ENCODE measurements at places on chromosomes 4 and X.
A peak's percentile ranks its signal among the peaks of the same experiment; 100 is the strongest.

GRCh38 chr4:119835613-119835910, 207.0 kb upstream of the PDE5A start:
- DNase-seq: peak; percentile 19

GRCh38 chrX:49238735-49239134, 3.5 kb downstream of the CCDC22 start:
- DNase-seq: no peak

DNA sequence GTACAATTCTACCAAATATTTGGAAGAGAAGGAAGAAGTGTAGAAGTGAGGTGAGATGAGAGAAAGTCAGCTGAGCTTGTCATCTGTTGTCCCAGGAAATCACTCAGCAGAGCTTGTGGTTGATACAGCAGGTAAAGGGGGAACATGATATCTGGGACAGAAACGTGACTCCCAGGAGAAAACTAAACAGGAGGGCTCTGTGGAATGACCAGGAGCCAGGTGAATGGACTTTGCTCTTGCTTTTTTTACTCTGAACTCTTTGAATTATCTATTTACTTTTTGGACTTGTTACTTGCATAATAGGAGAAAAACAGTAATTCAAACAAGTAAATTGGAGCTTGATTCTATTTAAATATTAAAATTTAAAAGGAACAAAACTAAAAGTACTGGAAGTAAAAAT, 555.6 kb upstream of the FRG1 start:
- no peak for DNase-seq

GRCh38 chrX:109537324-109537665, 651 bp downstream of the NXT2 start:
- DNase-seq: no peak

DNA sequence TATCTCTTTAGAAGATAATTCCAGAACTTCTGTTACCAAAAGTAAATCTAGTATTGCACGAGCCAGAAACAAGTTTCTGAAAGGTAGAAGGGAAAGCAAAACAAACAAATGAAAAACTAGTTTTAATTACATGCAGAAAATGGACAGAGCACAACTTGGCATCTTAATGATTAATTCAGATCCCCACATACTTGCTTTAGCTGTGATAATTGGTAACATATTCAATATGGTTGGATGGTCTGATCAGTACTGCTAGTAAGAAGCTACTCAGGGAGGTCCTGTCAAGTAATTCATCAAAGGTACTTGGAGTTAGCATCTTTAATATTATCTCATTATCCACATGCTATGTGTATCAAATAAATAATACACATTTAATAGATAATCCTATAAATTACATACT, 204.3 kb downstream of the TRAM1L1 start:
- peak; percentile 8 for DNase-seq

DNA sequence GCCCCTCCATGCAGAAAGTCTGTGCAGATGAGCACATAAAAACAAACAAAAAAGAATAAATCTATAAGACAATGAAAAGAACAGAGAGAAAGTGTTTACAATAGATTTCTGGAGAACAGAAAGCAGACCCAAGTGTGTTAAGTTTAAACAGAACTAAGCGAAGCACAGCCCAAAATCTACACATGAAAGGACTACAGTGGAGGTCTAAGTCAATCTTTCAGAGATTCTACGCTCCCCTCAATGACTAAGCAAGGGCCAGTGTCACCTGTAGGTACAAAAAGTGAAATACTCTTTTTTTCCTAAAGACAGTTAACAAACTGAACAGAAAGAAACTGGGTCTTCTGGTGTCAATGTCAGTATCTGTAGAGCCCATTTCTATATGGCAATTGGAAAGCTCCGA, 18.2 kb downstream of the CLOCK start:
- no peak for DNase-seq

DNA sequence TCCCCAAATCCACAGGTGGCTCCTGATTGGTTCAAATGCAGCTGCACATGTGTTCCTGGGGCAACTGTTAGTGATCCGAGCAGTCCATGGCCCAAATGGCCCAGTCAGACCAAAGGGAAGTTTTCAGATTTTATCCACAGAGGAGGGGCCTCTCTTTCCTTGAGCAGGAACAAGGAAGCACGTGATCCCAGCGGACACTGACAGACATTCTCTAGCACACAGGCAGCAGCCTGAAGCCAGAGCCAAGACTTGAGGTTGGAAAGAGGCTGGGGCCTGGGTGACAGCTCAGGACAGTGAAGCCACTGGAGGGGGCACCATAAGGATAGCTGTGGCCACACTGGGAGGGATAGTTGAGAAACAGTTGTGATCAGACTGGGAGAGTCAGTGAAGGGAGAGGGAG, 3.5 kb upstream of the ZFP92 start:
- DNase-seq: no peak

- no peak for DNase-seq
Observed at GRCh38 chr4:85979276-85979675, 380.6 kb downstream of the MAPK10 start.

GRCh38 chrX:3678328-3678727, 35.1 kb downstream of the PRKX start:
- DNase-seq: no peak

DNA sequence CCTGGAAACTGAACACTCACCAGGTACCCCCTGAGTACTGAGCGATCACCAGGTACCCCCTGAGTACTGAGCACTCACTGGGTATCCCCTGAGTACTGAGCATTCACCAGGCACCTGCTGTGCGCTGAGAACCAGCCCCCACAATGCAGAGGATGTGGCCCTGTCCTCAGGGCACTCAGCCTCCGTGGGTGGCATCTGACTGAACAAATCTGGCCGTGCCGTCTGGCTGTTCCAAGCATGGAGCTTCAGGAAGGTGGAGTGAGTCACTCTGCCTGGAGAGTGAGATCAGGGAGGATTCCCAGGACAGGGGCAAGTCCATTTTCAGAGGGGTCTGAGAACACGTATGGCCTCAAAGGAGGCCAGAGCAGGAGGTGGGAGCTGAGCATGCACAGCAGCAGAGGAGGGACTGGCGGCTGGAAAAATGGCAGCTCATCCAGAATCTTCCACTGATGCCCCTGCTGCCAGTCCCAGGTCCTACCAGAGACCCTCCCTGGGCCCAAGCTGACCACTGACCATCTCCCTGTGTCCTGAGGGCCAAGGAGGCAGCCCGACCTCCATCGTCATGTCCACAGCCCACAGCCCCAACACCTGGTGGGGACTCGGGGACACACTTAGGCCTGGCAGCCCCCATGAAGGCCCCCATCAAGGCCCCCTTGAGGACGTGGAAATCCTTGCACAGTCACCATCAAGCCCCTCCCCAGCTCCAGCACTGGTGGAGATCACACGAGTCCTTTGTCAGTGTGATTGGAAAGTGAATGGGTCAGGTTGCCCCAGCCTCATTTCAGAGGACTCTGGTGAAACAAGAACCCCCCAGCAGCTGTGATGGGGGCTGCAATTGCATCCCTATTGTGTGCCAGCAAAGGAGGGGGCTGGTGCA, 94.1 kb downstream of the HMX1 start:
- no peak for DNase-seq

- DNase-seq: no peak
Observed at GRCh38 chr4:99879458-99879857, 14.8 kb downstream of the LAMTOR3 start.

- no peak for DNase-seq
Observed at GRCh38 chrX:124440695-124441094, 94.3 kb downstream of the SH2D1A start.

DNA sequence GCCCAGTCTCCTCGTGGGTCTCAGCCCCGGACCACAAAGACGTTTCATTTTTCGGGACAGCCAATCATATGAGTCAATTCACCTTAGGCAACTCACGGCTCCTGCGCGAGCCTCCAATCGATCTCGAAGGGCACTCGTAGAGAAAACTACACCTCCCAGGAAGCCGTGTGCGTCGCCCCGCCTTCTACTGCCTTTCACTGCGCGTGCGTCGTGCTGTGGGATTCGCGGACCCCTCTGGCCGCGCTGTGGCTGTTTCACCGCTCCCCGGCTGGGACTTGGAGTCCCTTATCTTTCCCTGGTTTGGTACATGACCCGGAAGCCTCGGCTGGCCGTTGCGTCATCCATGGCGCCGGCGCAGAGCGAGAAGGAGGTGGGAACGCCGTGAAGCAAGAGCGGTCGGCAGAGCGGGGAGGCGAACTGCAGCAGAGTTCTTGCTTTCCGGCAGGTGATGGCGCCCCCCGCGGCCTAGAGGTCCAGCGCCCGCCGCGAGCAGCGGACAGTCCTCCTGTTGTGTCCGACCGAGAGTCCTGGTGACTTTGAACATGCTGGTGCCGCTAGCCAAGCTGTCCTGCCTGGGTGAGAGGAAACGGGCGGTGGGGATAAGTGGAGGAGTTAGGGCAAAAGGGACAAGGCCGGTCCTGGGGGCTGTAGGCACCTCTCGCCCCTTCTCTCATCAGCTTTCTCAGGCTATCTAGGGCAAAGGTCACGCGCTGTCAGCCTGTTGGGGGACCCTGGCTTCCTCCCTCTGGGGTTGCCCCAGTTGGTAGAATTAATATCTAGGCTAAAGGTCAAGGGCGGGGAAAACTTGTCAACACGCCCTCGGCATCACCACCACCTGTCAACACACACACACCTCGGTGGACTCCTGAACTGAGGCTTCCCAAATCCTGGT, at the start of gene ETFDH:
TSS of gene ETFDH (plus strand) at position 382 of the 892 bp plus-strand sequence. CDS start at position 543, 161 bp downstream.
- DNase-seq: peak; percentile 99

- no peak for DNase-seq
Observed at GRCh38 chr4:99711657-99712056, 54.0 kb upstream of the C4orf54 start.

- no peak for DNase-seq
Observed at GRCh38 chr4:150769248-150769647, 187.3 kb downstream of the MAB21L2 start.

DNA sequence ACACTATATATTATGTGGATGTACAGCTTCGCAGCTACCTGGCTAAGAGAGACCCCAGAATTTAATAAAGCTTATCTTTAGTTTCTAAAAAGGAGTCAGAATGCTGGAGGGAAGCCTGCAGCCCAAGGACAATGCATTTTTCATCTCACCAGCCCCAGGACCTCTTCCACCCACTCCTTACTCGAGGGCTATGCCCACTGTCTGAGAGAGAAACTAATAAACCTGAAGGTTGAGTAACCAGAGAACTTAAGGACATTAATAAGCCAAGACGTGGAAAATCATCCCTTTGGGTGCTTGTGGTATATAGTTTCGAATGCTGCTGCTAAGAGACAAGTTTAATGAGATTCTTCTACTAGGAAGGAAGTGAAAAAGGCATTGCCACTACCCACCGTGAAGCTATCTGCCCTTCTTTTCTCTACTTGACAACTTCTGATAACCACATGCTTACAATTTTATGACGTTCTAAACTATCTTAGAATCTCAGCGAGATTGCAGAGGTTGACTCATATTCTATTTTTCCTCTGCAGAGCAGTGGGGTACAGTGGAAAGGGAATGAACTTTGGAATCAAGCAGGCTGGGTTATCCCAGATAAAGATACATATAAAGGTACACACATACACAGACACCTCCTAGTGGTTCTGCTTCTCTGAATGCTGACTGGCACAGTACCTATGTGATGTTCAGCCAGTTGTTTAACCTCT, 3.3 kb downstream of the RELL1 start:
- no peak for DNase-seq

GRCh38 chr4:185204238-185204910, 574 bp upstream of the CFAP97 start:
- DNase-seq: no peak

GRCh38 chrX:16205840-16206239, 38.6 kb downstream of the MAGEB17 start:
- DNase-seq: no peak

- no peak for DNase-seq
Observed at GRCh38 chr4:135244696-135245095, 1043.1 kb upstream of the PABPC4L start.

- no peak for DNase-seq
Observed at GRCh38 chrX:48945517-48946348, 11.7 kb downstream of the OTUD5 start.

GRCh38 chrX:148422526-148422925, 77.9 kb upstream of the AFF2 start:
- DNase-seq: no peak

DNA sequence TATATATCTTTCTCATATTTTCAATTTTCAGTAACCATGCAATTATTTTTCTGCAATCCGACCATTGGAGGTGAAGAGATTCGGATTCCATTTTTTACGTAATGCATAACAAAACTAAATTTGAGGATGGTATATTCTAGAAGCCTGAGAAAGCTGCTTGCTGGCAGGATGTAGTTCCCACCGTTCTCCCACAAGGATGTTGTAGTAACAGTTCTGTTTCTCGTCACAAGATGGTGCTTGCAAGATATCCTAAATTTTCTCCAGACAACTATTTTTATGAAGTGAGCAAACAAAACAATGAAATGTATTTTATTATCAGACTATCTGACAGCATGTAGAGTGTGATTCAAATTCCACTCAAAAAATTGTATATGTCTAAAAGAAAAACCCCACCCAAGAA, 10.7 kb downstream of the PWWP3B start:
- no peak for DNase-seq

GRCh38 chr4:5781691-5782090, 70.7 kb downstream of the EVC start:
- peak; percentile 46 for DNase-seq

DNA sequence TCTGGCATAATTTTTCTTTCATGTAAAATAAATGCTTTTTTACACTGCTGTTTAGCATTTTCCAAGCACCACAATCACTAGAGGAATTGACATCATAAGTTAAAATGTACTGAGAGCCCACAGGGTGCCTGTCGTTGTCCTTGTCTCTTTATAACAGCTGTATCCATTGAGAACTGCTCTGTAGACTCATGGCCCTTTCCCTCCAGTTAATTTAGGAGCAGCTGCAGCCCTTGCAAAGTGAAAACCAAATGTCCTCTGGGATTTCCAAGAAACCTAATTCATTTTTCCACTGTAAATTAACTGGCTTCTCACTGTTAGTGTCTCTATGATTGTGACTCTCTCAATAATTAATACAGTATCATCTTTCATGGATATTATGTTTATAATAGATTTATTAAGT, 185.9 kb downstream of the SLC4A4 start:
- DNase-seq: no peak

DNA sequence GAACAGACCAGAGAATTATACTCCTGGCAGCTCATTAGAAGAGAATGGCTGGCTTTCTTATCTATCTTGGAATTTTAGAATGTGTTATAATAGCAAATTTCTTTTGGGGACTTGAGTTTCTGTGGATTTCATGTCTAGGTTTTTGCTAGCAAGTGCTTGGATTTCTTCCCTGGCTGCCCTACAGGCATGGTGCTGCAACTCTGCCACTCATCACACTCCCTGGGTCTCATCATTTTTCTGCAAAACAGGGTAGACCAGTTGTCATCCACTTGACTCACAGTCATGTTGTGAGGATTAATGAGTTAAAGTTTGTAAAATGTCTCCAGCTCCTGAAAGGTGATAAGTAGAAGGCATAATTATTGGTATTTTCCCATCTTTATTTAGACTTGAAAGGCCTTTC, 60.7 kb upstream of the LCORL start:
- no peak for DNase-seq

Data from renal pelvis (tissue), 12 donors.